ENCODE measurements at places on chromosomes 1 and 21. TPM values are rescaled to one million over a fixed set of nuclear protein-coding genes. Genes with fewer than 3 reads are reported as not detected.
A peak's percentile ranks its signal among the peaks of the same experiment; 100 is the strongest.

The KDM5B gene
- total RNA-seq = 182 TPM

The SLC35F3 gene
- total RNA-seq = 0.38 TPM

The PCAT6 gene
- total RNA-seq = 5.4 TPM

The WNT9A gene
- total RNA-seq = 4.1 TPM

The OPRD1 gene
- 0.79 TPM for total RNA-seq

DNA sequence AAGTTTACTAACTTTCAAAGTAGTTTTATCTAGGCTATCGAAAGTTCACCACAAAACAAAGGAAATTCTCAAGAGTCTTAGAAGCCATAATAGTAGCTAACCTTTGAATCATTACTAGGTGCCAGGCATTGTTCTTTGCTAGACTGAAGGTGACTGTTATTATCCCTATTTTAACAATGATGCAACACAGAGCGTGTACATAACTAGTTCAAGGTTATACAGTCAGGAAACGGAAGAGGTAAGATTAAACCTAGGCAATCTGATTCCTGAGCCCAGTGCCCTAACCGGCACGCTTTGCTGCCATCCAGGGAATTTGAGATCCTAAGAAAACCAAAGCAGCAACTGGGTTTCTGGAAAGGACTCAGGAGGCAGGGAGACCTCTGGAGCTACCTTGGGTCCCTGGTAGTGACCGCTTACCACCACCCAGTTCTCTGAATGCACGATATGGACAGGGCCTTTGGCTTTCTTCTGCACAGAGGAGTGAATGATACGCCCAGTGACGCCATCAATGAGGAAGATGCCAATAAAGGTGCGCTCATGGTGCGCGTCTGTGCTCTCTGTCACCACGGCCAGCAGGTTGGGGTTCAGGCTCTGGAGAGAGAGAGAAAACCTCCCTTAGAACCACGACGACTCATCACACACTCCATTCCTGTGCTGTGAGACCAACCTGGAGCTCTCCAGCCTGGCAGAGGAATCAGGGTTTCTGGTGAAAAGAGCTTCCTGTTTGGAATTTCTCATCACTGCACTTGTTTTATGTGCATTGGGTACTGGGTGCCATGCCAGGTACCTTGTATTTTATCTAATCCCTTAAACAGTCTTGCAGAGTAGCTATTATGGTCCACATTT is 13.1 kb upstream of the UBR4 start:
- H3K4me1 ChIP-seq = no peaks in the 10 kb centered on the region
- no peaks in the 10 kb centered on the region for H3K27me3 ChIP-seq
- peaks cover 50% of the 10 kb centered on the region for H3K36me3 ChIP-seq
- no peak overlapping the region for H3K4me3 ChIP-seq

DNA sequence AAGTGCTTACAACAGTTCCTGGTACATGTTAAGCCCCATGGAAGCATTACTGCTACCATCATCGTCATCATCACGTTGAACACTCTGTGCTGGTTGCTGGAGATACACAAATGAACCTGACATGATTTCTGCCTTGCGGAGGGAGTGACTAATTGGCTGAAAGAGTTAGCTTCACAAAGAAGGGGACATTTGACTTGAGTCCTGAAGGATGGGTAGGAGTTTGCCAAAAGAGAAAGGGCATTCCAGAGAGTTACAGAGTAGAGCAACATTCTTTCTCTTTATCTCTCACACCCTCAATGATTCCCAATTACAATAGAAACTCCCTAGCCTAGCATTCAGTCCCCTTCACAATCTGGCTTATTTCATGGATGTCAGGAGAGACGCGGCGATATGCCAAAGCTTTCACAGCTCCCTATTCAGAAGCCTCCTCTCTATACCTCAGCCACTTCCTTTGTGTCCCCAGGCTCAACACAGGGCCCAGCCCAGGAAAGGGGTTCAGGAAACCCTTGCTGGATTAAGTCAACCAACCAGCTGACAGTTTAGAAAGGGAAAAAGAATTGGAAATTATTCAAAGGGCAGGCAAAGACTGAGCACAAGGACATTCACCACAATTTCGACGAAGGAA is 38.0 kb downstream of the SLC1A7 start:
- H3K36me3 ChIP-seq = no peaks in the 10 kb centered on the region
- peaks cover 2% of the 10 kb centered on the region for H3K27me3 ChIP-seq
- H3K4me3 ChIP-seq = no peak overlapping the region
- H3K27ac ChIP-seq = no peak overlapping the region
- no peak for DNase-seq

GRCh38 chr1:200319148-200319547 is 90.7 kb downstream of the ZNF281 start:
- peaks cover 5% of the 10 kb centered on the region for H3K4me1 ChIP-seq
- no peak overlapping the region for H3K27ac ChIP-seq
- H3K4me3 ChIP-seq = no peak overlapping the region
- H3K36me3 ChIP-seq = no peaks in the 10 kb centered on the region

- H3K36me3 ChIP-seq = peaks cover 40% of the 10 kb centered on the region
- no peak overlapping the region for H3K4me3 ChIP-seq
- H3K4me1 ChIP-seq = no peaks in the 10 kb centered on the region
- H3K27me3 ChIP-seq = no peaks in the 10 kb centered on the region
Observed at GRCh38 chr1:186409091-186409490, 33.5 kb downstream of the ODR4 start.

DNA sequence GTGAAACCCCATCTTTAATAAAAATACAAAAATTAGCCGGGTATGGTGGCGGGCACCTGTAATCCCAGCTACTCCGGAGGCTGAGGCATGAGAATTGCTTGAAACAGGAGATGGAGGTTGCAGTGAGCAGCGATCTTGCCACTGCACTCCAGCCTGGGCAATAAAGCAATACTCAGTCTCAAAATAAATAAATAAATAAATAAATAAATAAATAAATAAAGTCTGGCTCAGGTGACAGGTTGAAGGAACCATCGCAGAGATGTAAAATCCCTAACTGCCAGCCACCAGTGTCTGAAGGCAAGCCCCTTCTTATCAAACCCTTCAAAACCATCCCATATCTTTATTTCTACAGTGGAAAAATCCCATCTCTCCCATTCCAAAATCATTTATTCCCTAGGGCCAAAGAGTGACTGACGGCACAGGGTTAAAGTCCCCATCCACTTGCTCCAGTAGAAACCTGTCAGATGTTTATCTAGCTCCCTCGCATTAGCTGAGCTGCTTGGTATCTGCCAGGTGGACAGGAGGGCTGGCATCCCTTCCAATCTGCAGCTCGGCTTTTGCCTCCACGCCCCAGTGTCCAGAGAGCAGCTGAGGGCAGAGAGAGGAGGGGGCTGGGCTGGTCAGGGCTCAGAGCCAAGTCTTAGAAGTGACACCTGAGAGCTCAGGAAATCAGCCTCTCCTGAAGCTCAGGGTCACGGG is 5.0 kb downstream of the CSRP1 start:
- peak overlapping the region; percentile 97 for H3K27ac ChIP-seq
- H3K4me1 ChIP-seq = peaks cover 67% of the 10 kb centered on the region
- H3K36me3 ChIP-seq = peaks cover 10% of the 10 kb centered on the region
- no peaks in the 10 kb centered on the region for H3K27me3 ChIP-seq
- no peak overlapping the region for H3K4me3 ChIP-seq

DNA sequence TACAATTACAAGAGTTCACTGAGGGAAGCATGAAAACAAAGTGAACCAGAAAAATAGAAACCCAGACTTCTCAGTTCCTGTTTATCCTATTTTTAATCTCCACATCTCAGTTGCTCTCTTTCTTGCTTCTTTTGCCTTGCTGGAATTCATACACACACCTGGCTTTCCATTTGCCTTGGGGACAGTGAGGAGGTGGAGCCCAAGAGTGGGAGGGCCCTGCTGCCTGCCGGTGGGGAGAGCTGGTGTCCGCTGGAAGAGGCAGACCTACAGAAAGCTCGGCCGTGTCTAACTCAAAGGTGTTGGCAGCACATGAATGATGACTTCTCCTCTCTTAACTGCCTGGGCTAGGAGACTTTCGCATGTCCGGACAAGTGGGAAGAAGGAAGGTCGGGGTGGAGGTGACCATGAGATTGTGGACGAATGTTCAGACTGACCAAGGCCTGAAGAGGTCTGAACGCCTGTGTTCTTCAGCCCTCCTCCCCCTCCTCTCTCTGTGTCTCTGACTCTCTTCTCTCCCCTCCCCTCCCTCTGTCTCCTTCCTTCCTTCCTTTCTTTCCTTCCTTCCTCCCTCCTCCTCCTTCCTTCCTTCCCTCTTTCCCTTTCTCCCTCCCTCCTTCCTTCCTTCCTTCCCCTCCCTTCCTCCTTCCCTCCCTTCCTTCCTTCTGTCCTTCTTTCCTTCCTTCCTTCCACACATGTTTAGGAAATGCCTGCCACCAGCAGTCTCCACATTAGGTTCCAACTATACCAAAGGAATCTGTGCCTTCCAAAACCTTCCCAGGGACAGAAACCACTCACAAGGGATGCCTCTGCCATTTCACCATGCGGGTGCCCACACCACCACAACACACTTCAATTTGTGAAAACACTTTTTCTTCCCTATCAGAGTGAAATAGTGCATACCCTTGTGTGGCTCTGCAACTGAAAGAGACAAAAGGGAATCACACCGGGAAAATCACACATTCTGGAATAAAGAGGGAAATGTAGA is 157.3 kb upstream of the RUNX1 start:
- H3K4me3 ChIP-seq = no peak overlapping the region
- peak overlapping the region; percentile 96 for H3K27ac ChIP-seq
- no peaks in the 10 kb centered on the region for H3K36me3 ChIP-seq
- H3K4me1 ChIP-seq = peaks cover 58% of the 10 kb centered on the region
- DNase-seq = no peak
- no peaks in the 10 kb centered on the region for H3K27me3 ChIP-seq

DNA sequence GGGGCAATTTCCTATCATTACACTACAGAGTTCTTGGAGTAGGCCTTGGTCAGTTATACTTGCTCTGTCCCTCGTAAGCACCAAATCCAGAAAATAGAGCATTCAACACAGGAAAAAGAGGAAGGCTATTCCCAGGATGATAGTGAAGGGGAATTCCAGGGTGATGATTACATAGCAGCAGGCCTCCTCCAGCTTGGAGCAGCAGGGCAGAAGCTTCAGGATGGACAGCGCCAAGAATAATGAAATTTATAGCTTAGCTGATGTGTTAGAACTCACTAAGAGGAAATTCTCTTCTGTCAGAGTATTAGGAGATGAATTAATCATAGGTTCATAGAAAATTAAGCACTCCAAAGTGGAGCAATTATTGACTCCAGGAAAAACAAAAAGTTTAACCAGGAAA is 10.8 kb upstream of the SMAP2 start:
- peak; percentile 41 for DNase-seq
- no peaks in the 10 kb centered on the region for H3K4me1 ChIP-seq
- H3K27me3 ChIP-seq = no peaks in the 10 kb centered on the region
- H3K4me3 ChIP-seq = no peak overlapping the region
- no peaks in the 10 kb centered on the region for H3K36me3 ChIP-seq

- H3K27me3 ChIP-seq = no peaks in the 10 kb centered on the region
- H3K4me3 ChIP-seq = no peak overlapping the region
- peaks cover 5% of the 10 kb centered on the region for H3K4me1 ChIP-seq
- no peak for DNase-seq
Observed at GRCh38 chr1:232511172-232511571, 118.8 kb downstream of the SIPA1L2 start.

GRCh38 chr1:234369784-234370183 is 3.5 kb upstream of the COA6 start:
- H3K4me1 ChIP-seq = peaks cover 11% of the 10 kb centered on the region
- DNase-seq = no peak
- H3K36me3 ChIP-seq = no peaks in the 10 kb centered on the region
- H3K4me3 ChIP-seq = no peak overlapping the region
- peaks cover 3% of the 10 kb centered on the region for H3K27me3 ChIP-seq

DNA sequence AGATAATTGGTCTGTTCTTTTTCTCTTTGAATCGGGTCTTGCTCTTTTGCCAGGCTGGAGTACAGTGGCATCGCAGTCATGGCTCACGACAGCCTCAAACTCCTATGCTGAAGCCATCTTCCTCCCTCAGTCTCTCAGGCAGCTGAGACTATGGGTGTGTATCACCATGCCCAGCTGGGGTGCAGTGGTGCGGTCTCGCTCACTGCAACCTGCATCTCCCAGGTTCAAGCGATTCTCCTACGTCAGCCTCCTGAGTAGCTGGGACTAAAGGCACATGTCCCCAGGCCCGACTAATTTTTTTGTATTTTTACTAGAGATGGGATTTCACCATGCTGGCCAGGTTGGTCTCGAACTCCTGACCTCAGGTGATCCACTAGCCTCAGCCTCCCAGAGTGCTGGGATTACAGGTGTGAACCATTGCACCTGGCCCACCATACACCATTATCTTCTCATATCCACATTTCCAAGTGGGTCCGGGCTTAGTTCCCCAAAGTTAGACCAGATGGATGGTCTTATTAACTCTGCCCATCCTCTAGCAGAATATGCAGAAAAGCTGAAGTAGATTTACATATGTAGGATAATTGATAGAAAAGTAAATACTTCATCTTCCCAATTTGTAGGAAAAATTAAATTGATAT is 13.1 kb downstream of the CCDC17 start:
- peaks cover 26% of the 10 kb centered on the region for H3K36me3 ChIP-seq
- H3K27ac ChIP-seq = no peak overlapping the region
- no peaks in the 10 kb centered on the region for H3K4me1 ChIP-seq
- DNase-seq = no peak

Measured in astrocyte (in vitro differentiated cells and primary cell).